ENCODE measurements at places on chromosomes 1 and 21.

DNA sequence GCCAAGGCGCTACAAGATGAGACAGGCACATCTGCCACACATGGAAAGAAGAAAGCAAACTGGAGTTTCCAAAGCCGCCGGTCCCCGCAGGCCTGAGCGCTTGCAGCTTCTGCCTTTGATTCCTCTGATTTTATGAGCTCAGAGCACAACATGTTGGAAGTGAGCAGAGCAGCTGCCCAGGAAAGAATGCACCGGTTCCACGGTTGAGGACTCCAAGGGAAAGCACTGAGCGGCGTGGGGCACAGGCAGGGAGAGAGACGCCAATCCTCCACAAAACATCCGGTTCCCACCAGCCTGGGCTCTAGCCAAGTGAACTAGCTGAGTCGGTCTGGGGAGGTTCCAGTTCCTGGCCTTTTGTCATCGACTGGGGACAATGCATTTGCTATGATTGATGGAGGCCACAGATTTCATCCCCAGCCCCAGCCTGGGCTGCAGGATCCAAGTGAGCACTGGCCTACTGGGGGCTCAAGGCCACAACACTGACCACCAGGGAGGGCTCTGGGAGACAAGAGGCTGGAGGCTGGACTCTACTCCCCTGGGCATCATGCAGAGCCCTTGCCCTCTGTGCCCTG lies 253.1 kb upstream of the IRF2BP2 start:
- DNase-seq = peak; percentile 66

GRCh38 chr1:243597383-243597782 lies 252.7 kb downstream of the AKT3 start:
- DNase-seq = no peak

DNA sequence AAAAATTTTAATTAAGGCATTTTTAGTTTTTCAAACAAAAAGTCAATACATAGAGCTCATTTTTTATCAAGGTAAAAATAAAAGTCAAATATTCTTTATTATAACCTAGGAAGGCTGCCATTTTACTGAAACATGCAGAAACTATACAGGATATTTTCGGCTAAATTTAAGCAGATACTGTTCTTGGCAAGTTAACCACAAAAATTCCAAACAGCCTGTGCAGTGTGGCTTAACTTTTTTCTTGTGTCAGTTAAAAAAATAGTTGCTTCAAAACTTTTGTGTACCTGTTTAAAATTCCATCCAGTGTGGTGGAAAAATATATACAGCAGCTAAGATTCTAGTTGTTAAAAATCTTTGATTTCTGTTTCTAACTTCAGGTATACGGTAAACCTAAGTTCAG lies 135.0 kb downstream of the ATP5PO start:
- DNase-seq = no peak

- DNase-seq = no peak
Observed at GRCh38 chr1:41898191-41898713, 20.5 kb downstream of the HIVEP3 start.

DNA sequence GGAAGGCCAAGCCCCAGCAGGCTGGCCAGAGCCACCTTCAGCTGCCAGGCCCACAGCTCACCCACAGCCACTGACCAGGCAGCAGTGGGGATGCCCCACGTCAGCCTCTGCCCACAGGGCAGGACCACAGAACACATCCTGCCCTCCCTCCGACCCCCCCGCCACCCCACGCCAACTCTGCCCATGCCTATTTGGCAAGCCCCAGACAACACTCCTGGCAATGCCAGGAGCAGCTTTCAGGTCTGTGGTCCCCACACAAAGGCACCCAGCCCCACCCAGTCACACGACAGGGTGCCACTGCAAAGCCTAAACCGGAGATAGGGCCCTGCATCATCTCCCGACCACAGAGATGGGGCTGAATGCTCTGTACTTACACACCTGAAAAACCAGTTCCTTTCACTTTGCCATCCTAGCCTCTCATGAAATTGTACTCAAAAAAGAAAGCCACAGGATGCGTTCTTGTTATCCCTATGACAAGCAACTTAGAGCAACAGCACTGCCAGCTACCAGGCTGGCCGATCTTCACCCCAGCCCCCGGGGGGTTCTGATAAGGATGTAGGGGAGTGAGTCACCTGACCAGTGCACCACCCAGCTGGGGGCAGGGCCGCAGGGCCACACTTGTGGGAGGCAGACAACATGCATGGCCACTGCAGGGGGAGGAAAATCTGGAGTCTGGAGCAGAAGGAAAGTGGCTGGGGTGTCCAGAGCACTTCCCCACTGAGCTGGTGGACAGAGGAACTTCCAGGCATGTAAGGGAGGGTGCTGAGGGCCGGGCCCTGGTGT lies 36.2 kb downstream of the UBE2G2 start:
- DNase-seq = no peak

DNA sequence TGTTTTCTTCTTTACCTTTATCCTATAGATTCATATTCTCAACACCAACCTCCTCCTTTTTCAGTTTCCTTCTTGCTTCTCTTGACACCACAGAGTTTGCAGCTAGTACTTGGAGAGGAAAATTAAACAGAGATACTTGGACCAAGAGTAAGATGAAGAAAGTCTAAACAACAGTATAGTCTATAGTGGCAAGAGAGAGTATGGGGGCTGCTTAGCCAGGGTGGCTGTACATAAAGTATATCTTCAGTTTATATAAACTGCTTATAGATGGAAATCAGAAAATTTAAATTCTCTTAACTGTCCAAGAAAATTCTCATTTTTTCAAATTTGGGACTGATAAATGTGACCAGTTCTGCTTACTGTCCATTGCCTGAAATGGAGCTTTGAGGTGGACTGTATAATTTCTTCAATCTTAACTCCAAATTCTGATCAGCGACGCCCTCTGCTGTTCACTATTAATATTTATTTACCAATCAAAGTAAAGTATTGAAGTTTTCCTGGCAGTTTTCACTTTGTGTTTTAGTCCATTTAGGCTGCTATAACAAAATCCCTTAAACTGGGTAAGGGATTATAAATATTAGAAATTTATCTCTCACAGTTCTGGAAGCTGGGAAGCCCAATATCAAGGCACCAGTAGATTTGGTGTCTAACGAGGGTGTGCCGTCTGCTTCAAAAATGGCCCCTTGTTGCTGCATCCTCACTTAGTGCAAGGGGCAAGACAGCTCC lies 14.8 kb upstream of the METTL18 start:
- DNase-seq = peak; percentile 37

GRCh38 chr1:76037324-76037723 lies 37.2 kb upstream of the ST6GALNAC3 start:
- no peak for DNase-seq

- DNase-seq = no peak
Observed at GRCh38 chr21:16580661-16581060, 850.9 kb downstream of the USP25 start.

DNA sequence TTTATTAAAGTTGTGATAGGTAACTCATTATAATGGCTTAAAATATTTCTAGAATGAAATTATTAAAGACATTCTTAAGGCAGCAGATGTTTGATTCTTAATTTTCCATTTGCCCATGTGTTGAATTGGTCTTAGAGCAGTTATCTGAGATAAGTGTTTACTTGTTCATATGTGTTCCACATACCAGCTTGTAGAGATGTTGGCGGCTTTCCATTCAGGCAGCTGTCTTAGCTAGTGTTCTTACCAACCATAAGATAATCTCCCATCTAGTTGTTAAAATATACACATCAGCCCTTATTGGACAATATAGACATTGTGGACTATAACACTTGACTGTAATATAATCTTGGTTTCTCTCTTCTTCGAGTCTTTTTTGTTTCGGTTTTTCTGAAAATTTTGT lies 1372.9 kb upstream of the ADGRL2 start:
- DNase-seq = no peak

GRCh38 chr1:234725177-234726132 lies 115.5 kb upstream of the IRF2BP2 start:
- no peak for DNase-seq

GRCh38 chr1:19287436-19288185 lies 959 bp downstream of the AKR7A3 start:
- DNase-seq = no peak

DNA sequence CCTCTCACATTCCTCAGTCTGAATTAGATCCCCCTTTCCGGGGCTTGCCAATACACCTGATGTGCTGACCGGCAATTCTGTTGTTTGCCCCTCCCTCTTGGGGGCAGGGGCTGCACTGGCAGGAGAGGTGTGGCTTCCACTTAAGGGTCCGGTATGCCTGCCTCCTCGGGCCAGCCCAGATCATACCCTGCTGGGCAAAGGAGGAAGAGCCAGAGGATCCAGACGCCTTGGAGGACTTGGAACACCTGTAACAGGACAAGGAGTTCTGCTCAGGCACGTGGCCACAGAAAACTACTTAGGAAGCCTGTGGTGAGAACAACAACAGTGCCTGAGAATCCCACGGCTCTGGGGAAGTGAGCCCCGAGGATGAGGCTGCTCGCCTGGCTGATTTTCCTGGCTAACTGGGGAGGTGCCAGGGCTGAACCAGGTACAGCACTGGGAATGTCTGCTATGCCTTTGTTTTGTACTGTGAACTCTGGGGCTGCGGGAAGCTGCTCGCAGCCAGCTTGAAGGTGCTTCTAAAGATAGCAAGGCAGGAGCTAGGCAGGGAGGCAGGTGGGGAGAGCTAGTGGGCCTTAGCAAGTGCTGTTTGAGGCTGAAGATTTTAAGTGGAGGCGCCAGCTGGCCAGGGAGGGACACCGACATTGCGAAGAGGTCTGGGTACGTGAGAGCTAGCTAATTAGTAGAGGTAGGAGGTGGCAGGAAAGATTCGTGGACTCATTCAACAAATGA lies at the start of gene SMPDL3B:
SMPDL3B (plus strand) TSS at position 183 of the 732 bp plus-strand sequence; CDS start at position 367, 184 bp downstream.
- DNase-seq = no peak

- no peak for DNase-seq
Observed at GRCh38 chr21:33033961-33034413, 8.3 kb downstream of the OLIG2 start.

GRCh38 chr1:95339377-95339776 lies 105.4 kb downstream of the RWDD3 start:
- DNase-seq = no peak

- no peak for DNase-seq
Observed at GRCh38 chr1:78426408-78426807, 64.4 kb upstream of the PTGFR start.

DNA sequence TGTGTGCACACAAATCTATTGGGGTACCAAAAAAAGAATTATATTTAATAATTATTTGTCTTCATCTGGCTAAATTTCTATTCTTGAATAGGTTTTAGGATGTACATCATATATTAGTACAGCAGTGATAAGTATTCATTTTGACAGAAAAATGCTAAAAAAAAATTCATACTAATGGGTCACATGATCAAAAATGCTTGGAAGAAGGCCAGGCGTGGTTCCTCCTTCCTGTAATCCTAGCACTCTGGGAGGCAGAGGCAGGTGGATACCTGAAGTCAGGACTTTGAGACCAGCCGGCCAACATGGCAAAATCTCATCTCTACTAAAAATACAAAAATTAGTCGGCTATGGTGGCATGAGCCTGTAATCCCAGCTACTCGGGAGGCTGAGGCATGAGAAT lies 26.9 kb upstream of the PTGFRN start:
- DNase-seq = no peak

DNA sequence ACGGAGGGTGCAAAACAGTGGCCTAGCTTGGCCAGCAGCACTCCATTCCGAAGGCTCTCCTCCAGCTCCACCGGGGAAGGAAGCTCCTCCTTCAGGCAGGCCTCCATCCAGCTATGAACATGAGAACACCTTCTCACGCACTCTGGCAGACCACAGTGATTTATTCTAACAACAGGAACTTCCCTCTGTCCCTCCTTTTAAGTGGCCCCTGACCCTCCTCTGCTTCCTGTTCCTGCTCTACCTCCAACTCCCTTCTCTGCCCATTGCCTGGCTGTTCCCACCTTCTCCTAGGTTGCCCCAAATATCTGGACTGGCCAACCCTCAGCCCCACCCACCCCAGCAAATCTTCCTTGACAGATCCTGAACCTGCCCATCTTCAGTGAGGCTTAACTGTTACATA lies 5.9 kb downstream of the IQGAP3 start:
- no peak for DNase-seq

DNA sequence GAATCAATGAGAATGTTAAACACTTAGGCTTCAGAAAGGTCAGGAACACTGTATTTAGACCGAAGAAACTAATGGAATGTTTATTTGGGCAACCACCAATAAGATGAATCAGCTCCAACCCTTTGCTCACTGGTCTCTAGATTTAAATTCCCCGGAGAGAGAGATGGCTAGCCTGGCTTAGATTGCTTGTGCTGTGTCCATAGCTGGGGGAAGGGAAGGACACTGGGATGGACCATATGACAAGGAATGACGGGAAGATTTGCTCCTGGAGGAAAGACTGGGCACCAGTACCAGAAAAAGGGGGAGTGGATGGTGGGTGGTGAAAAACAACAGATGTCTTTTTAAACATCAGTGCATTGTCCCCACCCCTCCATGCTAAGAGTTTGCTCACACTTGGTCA lies 426.6 kb downstream of the DUSP10 start:
- no peak for DNase-seq

- DNase-seq = no peak
Observed at GRCh38 chr1:50527249-50527986, 104.2 kb upstream of the DMRTA2 start.

DNA sequence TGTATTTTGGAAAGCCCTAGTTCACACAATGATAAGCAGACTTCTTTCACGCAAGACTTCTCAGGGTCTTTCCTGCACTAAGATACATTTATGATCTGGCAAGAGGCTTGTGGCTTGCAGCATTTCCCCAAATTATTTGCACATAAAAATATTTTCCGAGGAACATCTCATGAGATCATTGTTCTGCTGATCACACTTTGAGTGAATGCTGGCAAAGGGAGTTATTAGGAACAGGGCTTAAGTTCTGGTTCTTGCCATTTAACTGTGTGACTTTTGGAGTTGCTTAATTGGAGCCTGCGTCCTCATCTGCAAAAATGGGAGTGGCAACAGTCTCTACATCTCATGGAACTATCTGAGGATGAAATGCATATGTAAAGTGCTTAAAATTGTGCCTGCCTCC lies 50.2 kb downstream of the GADD45A start:
- DNase-seq = no peak

DNA sequence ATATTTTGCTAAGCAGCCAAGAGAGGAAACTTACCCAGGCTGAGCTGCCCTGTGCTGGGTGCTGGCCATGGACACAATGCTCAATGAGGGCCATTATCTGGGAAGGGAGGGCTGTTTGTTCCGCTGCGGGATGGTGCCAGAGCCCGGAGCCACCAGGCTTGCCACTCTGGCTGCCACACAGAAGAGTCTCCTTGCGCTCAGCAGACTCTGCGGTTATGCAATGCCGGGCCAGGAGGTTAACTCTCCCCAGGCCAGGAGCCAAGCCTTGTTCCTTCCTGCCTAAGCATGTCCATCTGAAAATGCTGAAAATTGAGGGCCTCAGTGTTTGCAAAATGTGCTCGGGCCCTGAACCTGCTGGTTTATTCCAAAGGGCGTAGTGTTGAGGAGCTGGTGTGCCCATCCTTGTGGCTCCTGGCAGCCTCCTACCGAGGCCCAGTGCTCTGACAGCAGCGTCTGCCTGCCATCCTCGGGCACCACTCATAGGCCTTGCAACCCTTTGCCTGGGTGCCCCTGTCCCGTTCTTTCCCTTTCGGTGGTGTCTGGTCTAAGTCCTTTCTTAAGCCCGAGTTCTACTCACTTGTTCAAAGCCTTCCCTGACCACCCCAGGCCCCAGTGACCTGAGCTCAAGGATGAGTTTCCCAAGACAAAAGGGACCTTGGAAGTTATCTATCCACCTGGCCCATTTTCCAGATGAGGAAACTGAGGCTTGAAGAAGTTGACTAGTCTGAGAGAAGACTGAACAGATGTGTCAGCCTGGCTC lies 133.8 kb upstream of the EDN2 start:
- DNase-seq = no peak

GRCh38 chr1:230548357-230548756 lies 93.9 kb upstream of the COG2 start:
- no peak for DNase-seq

- no peak for DNase-seq
Observed at GRCh38 chr1:198440842-198441241, 99.6 kb downstream of the ATP6V1G3 start.

All from NCI-H1694 (cell line).